SHP77 (cell line): ENCODE measurements at places on chromosomes 7 and 10.

DNA sequence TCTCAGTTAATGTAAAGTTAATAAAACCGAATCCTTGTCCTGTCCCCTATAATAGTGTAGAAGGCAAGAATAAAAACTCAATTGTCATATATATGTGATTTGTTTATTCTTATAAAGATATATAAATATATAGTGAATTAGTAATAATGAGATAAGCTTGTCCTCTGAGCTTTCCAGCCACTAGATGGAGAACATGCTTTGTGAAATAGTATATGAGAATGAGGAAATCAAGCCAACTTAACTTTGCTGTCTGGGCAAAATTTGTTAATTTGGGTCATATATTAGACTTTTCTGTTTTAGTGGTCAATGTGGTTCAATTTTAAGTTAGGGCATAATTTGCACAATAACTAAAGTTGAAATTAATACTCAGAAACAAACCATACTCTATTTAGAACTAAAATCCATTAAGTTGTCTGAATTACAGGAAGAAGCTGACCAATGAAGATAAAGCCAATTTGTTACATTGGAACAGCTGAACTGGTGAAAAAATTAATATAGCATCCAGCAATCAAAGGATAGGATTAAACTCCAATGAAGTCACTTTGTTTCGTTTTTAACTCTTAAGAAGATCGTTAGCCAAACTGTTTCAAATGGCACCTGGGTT is 595.0 kb downstream of the ARL4A start:
- DNase-seq, result peak; percentile 41

DNA sequence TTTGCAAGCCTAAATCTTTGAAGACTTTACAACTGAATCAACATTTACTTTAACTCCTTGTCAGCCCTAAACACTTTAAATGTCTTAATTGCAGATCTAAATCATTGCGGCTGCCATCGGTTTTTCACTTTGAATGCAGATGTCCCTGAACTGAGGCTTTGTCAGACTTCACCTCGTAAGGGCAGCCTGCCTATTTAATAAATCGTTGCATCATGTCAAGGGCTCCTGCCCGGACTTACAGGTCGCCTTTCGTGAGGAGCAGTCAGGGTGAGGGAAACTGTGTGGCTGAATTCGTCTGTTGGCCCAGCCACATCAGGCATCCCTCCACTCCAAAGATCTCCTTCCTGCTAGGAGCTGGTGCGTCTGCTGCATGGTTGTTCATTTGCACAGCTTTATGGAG is 368.2 kb upstream of the NPVF start:
- no peak for DNase-seq

DNA sequence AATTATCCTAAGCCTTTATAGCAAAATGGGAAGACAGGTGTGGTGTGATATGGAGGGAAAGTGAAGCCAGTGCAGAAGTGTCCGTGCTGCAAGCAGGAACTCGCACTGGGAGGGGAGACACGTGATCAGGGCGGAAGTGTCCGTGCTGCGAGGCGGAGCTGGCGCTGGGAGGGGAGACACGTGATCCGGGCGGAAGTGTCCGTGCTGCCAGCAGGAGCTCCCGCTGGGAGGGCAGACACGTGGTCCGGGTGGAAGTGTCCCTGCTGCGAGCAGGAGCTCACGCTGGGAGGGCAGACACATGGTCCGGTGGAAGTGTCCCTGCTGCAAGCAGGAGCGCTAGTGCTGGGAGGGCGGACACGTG is 40.5 kb upstream of the PRKAR1B start:
- DNase-seq, result no peak

DNA sequence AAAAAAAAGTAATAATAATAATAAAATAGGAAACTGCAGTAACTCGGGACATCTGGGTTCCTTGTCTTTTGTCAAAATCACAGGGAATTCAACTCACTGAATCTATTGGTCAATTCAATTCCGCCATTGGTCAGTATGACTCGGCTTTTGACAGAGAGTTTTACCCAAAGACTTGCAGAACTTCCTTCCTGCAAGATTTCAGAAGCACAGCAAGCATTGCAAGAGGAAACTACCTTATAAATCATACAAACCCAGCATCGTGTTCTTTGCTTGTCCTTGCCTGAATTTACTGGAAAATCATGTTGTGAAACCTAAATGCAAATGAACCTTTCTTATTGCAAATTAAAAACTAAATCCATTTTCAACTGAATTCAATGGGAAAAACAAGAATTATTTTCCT is 15.5 kb downstream of the KLF6 start:
- DNase-seq, result no peak

DNA sequence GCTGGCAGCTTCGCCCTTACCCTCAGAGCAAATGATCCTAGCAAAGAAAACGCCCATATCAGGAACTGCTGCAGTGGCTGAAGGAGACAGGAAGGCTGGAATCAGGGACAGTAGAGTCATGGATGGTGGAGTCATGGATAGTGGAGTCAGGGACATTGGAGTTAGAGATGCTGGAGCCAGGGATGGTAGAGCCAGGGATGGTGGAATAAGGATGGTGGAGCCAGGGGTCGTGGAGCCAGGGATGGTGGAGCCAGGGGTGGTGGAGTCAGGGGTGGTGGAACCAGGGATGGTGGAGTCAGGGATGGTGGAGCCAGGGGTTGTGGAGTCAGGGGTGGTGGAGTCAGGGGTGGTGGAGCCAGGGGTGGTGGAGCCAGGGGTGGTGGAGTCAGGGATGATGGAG is 31.3 kb downstream of the C10orf105 start:
- no peak for DNase-seq

DNA sequence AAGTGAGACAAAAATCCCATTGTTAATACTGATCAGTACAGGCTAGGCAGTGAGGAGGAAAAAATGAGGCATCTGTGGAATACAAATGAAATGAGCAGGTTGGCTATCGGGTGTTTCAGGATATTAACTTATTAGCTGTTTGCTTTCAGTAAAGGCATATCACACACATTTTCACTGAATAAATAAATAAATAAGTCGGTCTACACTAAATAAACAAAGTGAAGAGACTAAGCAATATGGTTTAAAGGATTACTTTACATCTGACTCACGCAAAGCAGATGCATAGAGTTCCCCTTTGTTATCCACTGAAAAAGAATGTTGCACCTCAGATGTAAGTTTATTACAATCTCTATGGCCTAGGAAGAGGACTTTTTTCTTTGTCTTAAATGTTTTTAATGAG is 6.3 kb upstream of the SEMA3A start:
- DNase-seq, result no peak

DNA sequence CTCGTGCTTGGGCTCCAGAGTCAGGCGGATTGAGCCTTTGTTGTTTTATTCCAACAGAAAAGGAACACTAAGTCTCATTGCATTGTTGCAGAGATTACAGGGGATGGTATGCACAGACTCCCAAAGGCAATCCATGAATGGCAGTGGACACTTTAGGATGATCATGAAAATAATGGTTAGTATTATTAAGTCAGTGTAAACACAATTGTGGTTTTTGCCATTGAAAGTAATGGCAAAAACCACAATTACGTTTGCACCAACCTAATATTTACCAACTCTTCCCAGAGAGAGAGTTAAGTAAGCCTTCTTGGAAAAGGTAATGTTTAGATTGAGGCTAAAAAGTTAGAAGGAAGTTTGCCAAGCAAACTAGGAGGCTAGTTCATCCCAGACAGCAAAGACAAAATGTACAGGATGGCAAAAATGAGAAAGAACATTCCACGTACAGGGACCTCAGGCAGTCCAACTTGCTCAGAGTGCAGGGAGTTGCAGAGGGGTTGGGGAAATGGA is 72.9 kb upstream of the AMPH start:
- no peak for DNase-seq
